Stimulated activated CD4-positive, alpha-beta T cell treated with anti-CD3 and anti-CD28 coated beads, Interleukin-1b, Interleukin-23, amount 100 ng/mL, for 4 hours (primary cell): ENCODE measurements at places on chromosomes 11 and 22.

- DNase-seq: no peak
Measured at GRCh38 chr11:15157181-15157580, 42.5 kb downstream of the INSC start.

DNA sequence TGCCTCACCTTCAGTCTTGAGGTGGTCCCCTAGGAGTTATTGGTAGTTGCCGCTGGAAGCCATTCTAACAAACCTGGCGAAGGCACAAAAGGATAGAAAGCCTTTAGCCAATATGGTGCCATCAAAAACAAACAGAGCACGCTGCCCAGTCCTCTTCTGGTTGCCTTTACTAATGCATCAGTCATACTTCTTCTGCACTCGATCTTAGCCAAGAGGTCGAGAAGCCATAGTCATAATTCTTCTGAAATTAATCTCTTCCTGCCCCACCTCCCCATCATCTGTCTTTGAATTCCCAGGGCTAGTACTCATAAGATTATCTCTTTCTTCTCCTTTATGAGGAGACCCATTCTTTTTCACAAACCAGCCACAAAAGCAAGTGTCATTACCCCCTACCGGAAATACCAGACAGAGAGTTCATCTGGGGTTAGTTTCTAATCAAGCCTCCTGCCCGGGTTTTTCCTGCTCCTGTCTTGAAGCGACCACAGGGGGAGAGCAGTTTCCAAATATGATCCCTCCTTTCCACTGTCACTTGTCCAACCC is 21.4 kb upstream of the EHF start:
- DNase-seq: no peak

GRCh38 chr11:96579656-96580055 is 189.8 kb downstream of the JRKL start:
- DNase-seq: no peak

DNA sequence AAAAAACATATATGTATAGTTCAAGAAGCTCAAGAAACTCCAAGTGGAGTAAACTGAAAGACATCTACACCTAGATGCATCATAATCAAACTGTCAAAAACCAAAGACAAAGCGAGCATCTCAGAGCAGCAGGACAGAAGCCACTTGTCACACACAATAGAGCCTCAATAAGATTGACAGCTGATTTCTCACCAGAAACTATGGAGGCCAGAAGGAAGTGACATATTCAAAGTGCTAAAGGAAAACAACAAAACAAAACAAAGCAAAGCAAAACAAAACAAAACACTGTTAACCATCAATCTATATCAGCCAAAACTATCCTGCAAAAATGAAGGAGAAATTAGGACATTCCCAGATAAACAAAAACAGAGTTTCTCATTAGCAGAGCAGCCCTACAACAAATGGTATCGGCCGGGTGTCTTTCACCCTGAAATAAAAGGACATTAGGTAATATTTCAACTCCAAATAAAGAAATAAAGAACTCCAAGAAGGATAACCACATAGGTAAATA is 65.8 kb upstream of the SEPTIN5 start:
- DNase-seq: no peak

DNA sequence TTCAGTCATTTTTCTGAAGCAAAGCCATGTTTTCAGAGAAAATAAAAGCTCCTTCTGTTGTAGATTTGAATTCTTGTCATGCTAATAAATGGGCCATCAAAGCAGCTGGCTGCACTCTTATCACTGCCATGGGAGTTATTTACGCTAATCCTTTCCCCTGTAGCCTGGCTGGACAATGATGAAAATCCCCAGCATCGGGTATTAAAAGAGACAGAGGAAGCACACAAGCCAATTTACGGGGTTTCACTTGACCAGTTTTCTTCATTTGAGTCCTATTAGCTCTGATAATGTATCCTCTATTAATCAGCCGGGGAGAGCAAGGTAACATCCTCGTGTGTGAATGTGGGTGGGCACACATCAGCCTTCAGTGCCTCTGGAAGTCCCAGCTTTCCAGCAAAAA is 470.2 kb upstream of the API5 start:
- DNase-seq: no peak

DNA sequence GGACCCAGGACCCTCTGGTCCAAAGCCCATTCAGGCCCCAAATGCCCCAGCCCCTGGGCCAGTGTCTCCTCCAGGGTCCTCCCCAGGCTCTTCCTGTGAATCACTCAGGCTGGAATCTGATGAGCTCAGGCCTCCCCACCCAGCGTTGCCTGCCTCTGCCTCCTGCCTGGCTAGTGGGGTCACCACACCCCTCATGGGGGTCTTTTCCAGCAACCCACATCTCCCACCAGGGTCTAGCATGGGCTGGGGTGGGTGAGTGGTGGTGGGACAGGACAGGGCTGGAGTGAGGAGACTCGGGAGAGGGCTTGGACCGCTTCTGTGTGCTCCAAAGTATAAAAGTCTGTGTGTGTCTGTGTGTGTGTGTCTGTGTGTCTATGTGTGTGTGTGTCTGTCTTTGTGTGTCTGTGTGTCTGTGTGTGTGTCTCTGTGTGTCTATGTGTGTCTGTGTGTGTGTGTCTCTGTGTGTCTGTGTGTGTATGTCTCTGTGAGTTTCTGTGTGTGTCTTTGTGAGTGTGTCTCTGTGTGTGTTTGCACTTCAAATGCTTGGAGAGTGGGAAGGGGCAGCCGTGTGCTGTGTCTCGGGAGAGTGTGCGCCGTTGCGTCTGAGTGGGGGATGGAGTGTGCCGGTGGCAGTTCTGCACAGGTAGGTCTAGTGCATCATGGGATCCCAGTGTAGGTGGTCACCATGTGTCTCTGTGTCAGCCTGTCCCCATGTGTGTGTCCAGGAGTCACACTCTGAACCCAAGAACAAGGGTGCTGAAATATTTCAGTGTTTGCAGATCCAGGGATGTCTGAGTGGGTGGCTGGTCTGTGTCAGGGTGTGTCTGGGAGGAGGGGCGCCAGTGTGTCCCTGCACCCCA is 8.8 kb downstream of the RIN1 start:
- no peak for DNase-seq

DNA sequence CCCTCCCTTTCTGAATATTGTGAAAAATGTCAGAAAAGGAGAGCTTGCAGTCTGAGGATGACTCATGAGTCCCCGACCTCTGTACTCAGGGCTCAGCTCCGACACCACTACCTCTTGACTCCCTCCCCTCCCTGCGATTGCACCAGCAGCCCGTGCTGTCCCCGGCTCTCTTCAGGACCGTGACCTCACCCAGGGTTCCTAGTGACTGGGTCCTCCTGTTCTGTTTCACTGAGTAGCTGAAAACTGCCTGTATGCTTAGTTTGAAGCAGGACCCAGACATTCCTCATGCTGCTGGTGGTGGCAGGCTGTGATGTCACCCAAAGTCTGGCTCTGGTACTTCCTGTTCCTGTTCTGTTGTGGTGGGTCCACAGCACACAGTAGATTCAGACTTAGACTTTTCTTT is 11.7 kb downstream of the PHRF1 start:
- peak; percentile 42 for DNase-seq
